SJCRH30 (cell line): ENCODE measurements at places on chromosomes 2 and 18.

DNA sequence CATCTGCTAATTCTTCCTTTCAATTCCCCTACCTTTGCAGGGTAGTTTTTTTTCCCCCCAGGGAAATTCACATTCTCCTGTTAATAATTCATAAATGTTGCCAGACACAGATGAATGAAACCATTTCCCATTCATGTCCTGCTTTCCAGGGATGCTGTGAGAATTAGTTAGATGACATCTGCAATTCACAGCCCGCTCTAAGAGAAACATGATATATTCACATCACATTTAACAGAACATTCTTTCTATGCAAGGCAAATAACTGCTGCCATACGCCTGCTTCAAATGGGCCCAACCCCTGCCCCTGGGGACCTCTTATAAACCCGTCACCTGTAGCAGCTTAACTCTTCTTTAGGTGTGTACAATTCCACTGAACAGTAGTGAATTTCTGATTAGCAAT, 110.6 kb upstream of the CTAGE1 start:
- DNase-seq: no peak

DNA sequence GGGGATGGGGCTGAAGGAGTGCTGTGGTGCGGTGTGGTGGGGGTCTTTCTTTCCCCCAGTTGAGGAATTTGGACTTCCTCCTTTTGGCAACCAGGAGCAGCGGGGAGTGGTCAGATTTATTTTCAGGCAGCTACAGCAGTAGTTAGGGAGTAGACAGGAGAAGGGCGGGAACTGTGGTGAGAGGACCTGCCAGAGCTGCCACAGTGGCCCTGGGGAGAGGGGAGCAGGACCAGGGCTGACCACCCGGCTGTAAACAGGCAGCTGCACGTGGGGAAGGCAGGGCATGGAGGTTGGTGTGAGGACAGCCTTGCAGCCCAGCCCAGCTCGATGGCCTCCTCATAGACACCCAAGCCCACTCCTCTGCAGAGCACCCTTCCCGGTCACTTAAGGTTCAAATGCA, 197.2 kb downstream of the GLI2 start:
- no peak for DNase-seq

- no peak for DNase-seq
These were observed 153.2 kb upstream of the PTPRM start for GRCh38 chr18:7413906-7414305.

GRCh38 chr2:79041032-79041448, 15.5 kb downstream of the REG3G start:
- no peak for DNase-seq

- DNase-seq: peak; percentile 84
These were observed 710 bp upstream of the TMSB10 start for GRCh38 chr2:84904717-84905174.

- no peak for DNase-seq
These were observed 414.2 kb upstream of the MMADHC start for GRCh38 chr2:150001788-150002187.

- peak; percentile 51 for DNase-seq
These were observed 405.0 kb downstream of the XIRP2 start for GRCh38 chr2:167293172-167293781.

DNA sequence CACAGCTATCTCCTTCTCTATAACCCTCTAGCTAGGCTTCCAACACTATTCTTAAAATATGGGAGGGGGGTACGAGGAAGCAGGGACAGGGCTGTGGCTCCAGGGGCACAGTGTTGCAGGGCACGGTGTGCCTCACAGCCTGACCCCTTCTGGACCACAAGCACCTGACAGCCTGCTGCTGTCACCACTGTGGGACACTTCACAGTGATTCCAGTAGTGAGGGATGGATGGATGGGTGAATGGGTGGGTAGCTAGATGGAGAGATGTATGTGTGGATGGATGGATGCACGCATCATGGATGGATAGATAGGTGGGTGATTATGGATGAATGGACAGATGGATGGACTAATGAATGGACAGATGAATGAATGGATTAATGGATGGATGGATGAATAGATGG, 21.6 kb downstream of the PXDN start:
- no peak for DNase-seq

- no peak for DNase-seq
These were observed 84.7 kb downstream of the ICA1L start for GRCh38 chr2:202786842-202787241.
